HuH-7.5 (cell line): ENCODE measurements at places on chromosomes 12 and 14.

- no peak for DNase-seq
Observed at GRCh38 chr12:103697971-103698751, 111.1 kb downstream of the STAB2 start.

DNA sequence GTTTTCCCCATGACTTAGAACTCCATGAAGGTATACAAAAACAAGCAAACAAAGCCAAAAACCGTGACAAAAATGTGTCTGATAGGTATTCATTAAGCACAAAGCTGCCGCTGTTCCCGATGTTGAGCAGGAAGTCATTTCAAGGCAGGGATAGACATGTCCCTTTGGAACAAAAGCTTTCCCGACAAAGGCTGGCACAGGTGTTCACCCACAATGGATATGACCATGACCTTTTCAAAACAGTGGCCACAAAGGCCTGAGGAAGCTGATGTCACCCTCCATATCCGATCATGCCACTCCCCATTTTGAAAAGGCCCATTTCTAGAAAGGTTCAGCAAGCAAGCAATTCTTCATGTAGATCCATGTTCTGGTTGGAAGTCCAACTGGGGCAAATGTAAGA lies 279.1 kb downstream of the BTG1 start:
- DNase-seq: no peak

DNA sequence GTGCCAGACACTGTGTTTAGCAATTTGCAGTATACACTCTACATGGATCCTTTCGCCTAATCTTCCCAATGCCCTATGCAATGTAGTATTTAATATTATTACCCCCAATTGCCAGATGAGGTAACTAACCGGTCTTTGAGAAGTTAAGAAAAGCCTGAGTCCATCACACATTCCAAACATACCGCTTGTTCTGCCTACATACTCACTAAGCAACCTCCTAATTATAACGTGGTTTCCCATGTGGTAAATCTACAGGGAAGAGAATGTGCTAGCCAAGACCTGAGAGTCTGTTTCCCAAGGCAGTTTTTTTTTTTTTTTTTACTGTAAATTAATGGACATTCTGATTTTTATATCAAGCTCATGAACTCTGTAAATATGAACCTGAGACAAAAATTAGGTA lies 37.2 kb downstream of the ATP2B1 start:
- DNase-seq: no peak

- no peak for DNase-seq
Observed at GRCh38 chr14:56156096-56156495, 37.9 kb downstream of the PELI2 start.

GRCh38 chr12:62649412-62650138 lies 182.9 kb downstream of the MON2 start:
- DNase-seq: no peak
